Activated gamma-delta T cell (primary cell): ENCODE measurements at places on chromosomes 5 and 9.

GRCh38 chr5:307306-307705 lies 14.2 kb upstream of the AHRR start:
- DNase-seq, result no peak

- no peak for DNase-seq
Observed at GRCh38 chr5:149012350-149012749, 50.5 kb downstream of the SH3TC2 start.

DNA sequence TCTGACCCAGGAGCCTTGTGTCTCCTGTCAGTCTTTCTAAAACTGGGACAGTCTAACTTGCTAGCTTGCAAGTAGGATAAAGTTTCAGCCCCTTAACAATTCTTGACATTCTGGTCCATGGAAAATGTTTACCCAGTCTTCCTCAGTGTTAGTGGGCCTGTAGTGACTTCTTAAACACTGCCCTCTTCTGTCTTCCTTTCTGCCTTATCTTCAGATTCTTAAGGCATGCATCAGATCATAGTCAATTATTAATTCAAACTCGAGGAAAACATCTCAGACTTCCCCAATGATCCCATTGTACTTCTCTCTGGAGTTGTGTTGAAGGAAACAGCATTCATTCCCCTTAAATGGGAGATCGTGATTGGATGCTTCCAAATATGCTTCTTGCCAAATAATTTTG lies 1199.8 kb downstream of the DTWD2 start:
- DNase-seq, result no peak

GRCh38 chr5:168469816-168470215 lies 16.5 kb upstream of the RARS1 start:
- no peak for DNase-seq

DNA sequence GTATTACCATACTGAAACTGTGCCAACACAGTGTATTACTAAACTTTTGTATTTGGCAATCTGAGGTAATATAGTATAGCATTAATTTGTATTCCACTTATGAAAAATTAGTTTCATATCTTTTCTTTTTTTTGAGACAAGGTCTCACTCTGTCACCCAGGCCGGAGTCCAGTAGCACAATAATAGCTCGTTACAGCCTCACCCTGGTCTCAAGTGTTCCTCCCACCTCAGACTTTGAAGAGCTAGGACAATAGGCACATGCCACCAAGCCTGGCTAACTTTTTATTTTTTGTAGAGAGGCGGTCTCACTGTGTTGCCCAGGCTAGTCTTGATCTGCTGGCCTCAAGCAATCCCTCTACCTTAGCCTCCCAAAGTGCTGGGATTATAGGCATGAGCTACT lies 36.1 kb downstream of the POLK start:
- DNase-seq, result no peak

- DNase-seq, result no peak
Observed at GRCh38 chr5:107876261-107876660, 205.5 kb upstream of the EFNA5 start.

GRCh38 chr9:123999661-124000060 lies 11.9 kb upstream of the LHX2 start:
- DNase-seq, result no peak

GRCh38 chr9:135508211-135508820 lies 7.8 kb downstream of the MRPS2 start:
- no peak for DNase-seq
